NCI-H1092 treated with DMSO at 0.1 percent for 48 hours (cell line): ENCODE measurements at places on chromosomes 16 and 17.
A peak's percentile ranks its signal among the peaks of the same experiment; 100 is the strongest.

DNA sequence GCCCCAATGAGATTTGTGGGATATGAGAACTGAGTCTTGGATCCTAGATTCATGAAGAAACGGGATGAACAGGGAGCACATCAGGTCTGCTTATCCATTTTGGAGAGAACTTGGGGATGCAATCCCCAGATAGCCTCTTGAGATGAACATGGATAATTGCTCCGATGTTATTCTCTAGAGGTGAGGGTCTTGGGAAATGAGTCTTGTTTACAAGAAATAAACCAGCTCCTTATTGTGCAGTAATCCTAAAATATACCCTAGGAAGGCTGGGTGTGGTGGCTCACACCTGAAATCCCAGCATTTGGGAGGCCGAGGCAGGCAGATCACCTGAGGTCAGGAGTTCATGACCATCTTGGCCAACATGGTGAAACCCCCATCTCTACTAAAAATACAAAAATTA lies at the start of gene OR1D2:
OR1D2 (minus strand) TSS at position 101 of the 400 bp plus-strand sequence. CDS start 11,426 bp downstream, outside the sequence.
- no peak for DNase-seq

- DNase-seq = peak; percentile 68
These were observed at the start of gene PFN1 for GRCh38 chr17:4948166-4948930. Gene PFN1, minus strand, starts transcription at chr17:4948530. Its CDS starts 136 bp downstream, at chr17:4948394.

DNA sequence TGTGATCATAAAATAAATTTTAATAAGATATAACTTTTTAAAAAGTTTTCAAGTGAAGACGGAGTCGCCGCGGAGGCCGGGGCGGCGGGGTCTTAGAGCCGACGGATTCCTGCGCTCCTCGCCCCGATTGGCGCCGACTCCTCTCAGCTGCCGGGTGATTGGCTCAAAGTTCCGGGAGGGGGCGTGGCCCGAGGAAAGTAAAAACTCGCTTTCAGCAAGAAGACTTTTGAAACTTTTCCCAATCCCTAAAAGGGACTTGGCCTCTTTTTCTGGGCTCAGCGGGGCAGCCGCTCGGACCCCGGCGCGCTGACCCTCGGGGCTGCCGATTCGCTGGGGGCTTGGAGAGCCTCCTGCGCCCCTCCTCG lies at the start of gene FOXC2:
FOXC2 (plus strand) TSS at position 229 of the 365 bp plus-strand sequence. CDS start 507 bp downstream, outside the sequence.
- no peak for DNase-seq

DNA sequence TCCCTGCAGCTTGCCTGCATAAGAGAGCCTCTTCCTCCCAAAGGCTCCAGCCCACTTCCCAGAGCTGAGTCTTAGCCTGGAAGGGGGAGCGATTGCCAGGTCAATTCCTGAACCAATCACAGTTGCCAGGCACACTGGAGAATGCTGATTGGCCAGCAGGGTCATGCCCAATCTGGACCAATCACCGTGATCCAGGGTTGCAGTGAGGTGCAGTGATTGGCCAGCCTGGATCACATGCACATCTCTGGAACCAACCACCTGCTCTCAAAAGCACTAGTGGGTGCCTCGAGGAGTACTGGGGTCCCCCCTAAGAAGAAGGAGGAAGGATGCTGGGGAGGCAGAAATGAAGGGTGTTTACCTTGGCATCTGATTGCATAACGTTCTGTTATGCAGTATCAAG lies 18.4 kb downstream of the NAGPA start:
- DNase-seq = no peak

GRCh38 chr16:88649924-88650748 lies 717 bp downstream of the CYBA start:
- DNase-seq = no peak

DNA sequence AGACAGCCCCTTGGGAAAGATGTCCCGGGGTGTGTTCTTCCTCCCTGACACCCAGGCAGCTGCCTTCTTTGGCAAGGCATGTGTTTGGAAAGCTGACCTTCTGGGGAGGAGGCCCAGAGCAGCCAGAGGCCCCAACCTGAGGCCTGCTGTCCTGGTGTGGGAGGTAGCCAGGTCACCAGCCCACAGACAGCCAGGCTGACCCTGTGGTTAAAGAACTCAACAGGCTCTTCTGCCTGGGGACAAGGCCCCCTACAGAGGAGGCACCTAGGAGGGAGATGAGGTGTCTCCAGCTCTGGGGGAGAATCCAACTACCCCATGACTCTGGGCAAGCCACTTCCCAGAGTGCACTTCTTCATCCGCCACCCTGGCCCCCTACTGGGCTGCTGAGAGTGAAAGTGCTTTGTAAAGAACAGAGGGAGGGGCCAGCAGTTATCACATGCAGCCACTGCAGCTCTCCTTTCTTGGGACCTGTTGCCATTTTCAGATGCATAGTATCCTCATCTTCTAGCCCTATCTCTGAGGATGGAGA lies 13.1 kb upstream of the SREBF1 start:
- no peak for DNase-seq

GRCh38 chr17:80160536-80160935 lies 9.3 kb upstream of the CARD14 start:
- DNase-seq = no peak

- no peak for DNase-seq
These were observed 89.0 kb downstream of the C17orf67 start for GRCh38 chr17:56744721-56745120.

DNA sequence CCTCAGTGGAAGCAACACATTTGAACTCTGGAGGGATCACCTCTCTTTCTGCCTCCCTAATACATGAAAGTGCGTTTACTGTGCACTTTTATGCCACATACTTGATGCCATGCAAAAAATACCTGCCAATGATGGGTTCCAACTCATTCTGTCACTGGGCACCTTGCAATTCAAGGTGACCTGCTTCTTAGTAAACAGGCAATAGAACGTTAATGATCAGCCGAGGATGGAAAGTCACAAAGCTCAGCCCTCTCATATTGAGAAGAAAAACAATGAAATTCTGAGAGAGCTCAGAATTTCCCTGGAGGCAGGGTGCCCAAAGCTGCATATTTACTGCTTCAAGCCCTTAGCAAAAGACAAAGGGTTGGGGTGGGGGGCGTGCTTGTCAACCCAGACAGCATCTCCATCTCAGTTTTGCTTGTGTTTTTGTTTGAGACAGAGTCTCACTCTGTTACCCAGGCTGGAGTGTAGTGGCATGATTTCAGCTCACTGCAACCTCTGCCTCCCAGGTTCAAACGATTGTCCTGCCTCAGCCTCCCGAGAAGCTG lies 23.2 kb downstream of the LITAF start:
- no peak for DNase-seq

DNA sequence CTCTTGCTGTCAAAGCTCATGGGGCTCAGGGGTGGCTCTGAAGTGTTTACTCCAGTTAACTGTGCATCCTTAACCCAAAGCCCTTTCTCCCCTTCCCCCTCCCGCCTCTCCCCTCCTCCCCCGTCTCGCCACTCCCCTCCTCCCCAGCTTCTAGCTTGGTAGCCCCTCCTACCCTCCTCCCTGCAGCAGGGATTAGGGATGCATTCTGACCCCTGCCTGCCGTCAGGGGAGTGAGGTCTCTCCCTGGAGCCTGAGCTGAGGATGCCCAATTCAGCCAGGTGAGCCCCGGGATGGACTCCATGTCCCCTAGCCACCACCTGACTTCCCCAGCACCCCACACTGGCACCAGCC lies 1.6 kb downstream of the HS3ST6 start:
- no peak for DNase-seq

- DNase-seq = peak; percentile 94
These were observed 89.1 kb upstream of the GNAO1 start for GRCh38 chr16:56102183-56102686.

DNA sequence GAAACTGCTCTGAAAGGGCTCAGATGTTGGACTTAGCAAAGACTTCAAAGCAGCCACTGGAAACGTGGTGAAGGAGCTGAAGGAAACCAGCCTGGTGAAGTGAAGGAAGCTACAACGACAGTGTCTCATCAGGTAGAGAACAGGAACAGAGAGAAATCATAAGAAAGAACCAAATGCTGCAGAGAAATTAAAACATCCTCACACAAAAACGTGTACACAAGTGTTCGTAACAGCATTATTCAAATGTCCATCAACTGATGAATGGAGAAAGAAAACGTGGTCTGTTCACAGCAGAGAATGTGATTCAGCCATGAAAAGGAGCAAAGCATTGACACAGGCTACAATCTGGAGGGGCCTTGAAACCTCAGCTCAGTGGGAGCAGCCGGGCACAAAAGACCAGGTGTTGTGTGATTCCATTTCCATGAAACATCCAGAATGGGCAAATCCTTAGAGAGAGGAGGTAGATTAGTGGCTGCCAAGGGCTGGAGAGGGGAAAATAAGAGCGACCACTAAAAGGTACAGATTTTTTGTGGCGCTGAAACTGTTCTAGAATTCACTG lies 26.9 kb downstream of the IFT140 start:
- DNase-seq = peak; percentile 39
